ENCODE measurements at places on chromosomes 3 and 15.

DNA sequence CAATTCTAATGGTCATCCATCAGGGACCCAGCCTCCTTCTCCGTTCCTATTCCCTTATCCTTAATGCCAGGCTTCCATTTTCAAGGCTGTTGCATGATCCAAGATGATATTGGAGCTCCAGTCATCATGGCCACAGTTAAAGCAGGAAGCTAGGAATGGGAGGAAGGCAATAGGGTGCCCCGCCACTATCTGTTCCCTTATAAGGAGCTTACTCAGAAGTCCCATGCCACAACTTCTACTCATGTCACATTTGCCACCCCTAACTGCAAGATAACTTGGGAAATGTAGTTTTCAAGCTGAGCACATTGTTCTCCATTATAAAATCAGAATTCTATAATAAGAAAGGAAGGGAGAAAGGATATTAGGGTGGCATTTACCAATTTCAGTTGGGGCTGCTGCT lies 38.6 kb upstream of the SPSB4 start:
- DNase-seq: no peak

DNA sequence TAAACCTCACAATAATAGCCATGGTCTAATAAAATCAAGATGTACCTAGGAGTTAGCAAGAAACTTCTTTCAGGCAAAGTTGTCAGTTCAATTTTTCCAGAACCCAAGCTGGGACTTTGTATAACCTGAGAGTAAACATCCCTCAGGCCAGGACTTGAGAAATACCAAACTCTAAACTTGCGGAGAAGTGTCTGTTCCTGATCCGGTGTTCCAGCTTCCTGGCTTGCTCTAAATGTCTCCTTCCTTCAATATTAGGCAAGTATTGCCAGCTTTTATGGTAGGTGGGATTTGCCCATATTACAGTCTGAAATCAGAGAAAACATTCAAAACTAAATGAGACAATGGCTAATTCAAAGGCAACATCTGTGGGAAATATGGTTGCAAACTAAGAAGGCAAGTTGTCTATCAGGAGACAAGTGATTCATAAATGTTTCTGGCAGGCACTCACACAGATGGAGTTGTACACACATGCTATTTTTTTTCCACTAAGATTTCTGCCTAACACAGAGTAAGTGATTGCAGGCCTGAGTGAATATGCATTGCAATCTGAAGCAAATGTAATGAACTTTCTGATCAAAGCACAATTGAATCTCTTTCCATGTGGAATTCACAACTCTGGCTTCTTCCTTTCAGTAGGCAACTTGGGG lies 88.3 kb upstream of the COL8A1 start:
- no peak for DNase-seq

DNA sequence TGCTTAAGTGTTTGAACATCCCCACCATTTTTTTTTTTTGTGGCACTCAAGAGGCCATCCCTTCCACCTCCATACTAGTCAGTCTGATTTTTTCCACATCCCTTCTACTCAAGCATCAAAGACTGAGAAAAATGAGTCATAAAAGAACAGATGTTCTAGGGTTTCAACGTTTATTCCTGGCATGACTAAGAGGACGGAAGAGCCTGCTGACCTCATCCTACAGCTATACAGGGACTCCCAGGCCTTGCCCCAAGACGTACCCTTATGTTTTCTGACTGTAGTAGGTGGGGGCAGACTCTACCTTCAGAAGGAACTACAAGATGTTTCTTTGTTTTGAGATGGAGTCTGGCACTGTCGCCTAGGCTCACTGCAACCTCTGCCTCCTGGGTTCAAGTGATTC lies 3.3 kb upstream of the ITPKA start:
- no peak for DNase-seq

- no peak for DNase-seq
Observed at GRCh38 chr3:97822359-97822775, 556 bp downstream of the CRYBG3 start.

DNA sequence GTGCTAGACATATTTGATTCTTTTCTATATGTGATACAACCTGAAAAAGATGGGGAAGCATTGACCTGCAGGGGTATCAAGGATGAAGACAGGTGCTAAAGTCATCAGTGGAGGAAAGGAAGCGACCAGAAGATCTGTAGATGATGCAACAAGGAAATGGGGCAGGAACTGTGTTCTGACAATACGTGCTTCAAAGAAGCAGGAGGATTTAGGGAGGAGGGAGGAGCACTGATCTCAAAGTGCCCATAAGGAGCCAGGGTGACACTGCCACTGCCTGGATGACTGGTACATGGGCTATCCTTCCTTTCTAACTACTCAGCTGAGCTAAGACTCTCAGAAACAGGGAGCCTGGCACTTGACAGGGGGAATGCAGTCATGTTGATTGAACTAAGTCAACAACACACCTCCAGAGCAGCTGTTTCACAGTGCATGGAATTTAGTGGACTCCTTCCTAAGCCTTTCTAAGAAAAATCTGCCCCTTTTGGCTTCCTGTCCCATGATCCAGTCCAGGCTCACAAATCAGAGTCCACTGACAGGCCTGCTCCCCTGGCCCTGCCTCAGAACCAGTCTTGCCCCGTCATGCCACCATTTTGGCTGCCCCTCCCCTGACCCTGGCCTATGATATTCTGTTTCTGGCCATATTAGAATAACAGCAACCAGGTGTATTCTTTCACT lies 12.0 kb downstream of the LYSMD4 start:
- no peak for DNase-seq

- DNase-seq: no peak
Observed at GRCh38 chr3:116601206-116601605, 108.4 kb upstream of the TUSC7 start.

DNA sequence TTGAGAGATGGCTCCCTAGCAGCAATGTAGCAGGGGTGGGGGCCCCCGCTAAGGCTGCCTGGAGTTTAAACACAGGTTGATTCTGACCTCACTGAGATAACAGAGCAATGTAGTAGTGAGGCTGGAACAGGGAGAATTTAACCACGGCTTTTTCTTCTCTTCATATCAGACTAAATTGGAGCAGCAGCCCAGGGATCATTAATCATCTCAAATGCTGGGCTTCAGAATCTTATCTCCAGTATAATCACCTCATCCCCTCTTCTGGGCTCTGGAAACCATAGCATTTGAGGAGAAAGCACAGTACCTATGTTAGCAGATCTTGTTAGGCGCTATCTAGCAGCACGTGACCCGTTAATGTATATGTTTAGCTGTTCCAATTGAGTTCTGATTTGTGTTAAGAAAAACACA lies 25.4 kb upstream of the DET1 start:
- DNase-seq: no peak

GRCh38 chr3:59717679-59718205 lies 667.9 kb upstream of the CFAP20DC start:
- no peak for DNase-seq

DNA sequence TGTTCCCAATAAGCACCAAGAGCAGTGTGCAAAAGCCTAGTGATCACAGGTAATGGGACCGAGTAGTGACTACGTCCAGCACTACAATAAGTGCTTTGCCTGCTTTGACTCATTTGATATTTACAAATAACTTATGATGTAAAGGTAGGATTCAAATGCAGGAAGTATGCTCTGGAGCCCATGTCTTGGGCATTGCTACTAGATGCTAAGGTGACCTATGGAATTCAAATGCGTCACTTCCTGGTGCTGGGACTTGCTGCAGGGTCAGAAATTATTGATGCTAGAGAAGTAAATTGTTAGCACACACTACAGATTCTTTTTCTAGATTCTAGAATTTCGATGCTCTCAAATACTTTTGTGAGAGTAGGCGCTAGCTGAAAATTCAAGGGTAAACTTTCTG lies 101.2 kb upstream of the TSC22D2 start:
- no peak for DNase-seq

DNA sequence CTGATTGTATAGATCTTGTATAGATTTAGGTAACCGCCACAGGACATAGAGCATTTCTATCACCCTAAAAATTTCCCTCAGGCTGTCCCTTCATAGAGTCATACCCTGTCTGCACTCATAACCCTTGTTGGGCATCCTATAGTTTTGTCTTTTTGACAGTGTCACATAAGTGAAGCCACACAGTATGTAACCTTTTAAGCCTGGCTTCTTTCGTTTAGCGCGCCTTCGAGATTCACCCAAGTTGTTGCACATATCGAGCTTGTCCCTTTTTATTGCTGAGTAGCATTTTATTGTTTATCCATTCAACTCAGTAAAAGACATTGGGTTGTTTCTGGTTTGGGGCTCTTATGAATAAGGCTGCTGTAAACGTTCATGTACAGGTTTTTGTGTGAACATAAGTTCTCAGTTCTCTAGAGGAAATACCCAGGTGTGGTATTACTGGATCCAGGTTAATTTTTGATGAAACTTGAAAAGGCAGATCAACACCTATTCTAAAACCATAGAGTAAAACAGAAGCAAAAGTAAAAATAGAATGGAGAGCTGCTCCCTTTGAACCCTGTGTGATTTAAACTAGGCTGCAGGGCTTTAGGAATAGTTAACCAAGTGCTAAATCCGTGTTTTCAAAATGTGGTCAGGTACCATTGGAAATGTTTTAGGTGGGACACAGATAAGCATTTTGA lies 49.5 kb downstream of the CD86 start:
- no peak for DNase-seq

GRCh38 chr3:113275929-113276750 lies 64.8 kb downstream of the BOC start:
- DNase-seq: no peak

DNA sequence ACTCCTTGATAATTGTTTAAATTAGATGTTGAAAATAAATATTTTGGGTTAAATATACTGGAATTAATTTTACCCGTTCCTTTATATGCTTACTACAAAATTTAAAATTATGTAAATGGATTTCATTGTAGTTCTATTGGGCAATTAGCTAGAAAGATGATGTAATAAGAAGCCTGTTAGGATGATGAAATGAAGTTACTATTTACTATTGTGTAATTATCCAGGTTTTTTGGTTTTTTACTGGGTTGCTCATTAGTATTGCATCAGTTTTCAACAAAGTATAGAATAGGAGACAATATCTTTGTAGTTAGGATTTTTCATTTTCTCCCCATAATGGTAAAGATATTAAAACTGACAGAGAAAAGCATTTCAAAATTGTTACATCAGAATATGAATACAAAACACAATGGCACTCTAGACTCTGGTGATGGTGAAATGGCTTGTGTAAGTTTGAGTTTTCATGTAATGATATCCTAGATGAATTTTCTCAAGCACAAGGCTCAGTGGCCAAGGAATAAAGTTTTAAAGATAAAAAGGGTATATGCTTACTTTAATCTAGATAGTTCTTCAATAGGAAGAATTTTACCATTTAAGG lies 222.0 kb downstream of the P3H2 start:
- DNase-seq: no peak

GRCh38 chr3:109899925-109900324 lies 562.6 kb upstream of the DPPA4 start:
- no peak for DNase-seq

- no peak for DNase-seq
Observed at GRCh38 chr3:12185172-12185710, 26.5 kb upstream of the TIMP4 start.

- no peak for DNase-seq
Observed at GRCh38 chr3:194357681-194358080, 6.6 kb upstream of the CPN2 start.

DNA sequence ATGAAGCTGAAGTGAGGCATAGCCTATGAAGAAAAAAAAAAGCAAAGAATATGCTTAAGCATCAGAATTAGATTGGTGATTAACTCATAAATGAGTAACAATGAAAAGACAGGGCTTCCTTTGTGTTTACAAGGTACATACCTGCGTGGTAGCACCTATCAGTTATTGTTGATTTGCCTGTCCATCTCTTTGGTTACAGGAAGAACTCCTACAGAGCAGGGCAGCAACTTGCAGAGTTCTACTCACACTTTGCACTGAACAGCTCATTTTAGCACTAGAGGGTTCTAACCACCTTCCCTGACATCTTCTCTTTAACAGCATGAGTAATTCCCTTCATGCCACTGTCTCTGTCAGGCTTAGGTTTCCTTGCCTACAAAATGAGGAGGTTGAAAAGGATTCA lies 166.0 kb downstream of the DPH6 start:
- no peak for DNase-seq

DNA sequence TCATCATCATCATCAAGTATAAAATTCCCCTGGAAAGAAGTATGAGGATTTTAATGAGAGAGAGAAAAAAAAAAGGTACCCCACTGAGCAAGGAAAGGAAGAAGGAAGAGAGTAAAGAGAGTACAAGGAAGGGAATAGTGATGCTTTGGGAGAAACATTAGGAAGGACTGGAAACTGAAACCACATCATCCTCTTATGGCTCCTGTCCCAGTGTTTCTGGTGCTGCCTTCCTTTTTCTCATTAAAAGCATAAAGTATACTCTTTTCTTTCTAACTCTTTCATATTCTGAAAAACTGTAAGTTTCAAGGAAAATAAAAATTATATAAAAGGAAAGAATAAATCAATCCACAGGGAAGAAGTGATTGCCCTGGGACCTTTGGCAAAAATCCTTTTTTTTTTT lies 616.4 kb upstream of the CBLB start:
- no peak for DNase-seq

DNA sequence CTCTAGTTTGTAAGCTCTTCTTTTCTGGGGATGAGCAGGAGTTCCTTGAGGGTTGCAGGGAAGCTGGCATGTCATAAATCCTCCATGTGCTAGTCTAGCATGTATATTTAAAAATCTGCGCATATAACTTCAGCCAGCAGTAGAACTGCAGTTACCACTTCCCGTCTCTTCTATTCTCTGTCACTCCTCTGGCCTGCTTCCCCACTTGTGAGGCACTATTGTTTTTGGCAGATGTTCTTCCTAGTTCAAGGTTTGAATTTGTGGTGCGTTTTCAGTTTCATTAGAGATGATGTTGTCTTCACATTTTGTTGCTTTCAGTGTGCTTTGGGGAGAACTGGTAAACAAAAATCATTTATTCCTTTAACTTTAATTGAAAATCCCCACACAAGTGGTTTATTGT lies 169.1 kb upstream of the ZPLD1 start:
- DNase-seq: no peak

GRCh38 chr15:101464999-101465669 lies 24.4 kb downstream of the PCSK6 start:
- no peak for DNase-seq

DNA sequence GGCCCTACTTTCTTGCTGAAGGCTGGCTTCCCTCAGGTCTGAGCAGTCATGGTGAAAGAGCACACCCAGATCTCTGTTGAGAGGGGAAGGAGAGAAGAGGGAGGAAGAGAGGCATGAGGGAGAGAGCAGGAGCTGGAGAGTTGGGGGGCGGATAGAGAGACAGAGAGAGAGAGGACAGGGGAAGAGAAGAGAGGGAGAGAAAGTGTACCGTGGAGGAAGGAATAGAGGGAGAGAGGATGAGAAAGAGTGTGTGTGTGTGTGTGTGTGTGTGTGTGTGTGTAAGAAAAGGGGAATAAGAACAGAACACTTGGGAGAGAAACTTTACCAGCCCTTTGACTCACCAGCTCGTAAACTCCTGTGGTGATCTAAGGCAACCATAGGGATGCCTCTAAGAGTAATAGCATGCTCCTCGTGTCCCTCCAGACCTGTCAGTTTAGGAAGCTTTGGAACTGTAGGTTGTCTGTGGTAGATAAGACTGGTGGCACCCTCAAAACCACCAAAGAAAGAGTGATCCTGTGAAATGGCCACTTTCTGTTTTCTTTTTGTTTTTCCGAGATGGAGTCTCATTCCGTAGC lies 18.2 kb downstream of the ZNF592 start:
- DNase-seq: no peak
